ENCODE measurements at places on chromosomes 6 and 20. TPM values are rescaled to one million over a fixed set of nuclear protein-coding genes. Genes with fewer than 3 reads are reported as not detected.

DNA sequence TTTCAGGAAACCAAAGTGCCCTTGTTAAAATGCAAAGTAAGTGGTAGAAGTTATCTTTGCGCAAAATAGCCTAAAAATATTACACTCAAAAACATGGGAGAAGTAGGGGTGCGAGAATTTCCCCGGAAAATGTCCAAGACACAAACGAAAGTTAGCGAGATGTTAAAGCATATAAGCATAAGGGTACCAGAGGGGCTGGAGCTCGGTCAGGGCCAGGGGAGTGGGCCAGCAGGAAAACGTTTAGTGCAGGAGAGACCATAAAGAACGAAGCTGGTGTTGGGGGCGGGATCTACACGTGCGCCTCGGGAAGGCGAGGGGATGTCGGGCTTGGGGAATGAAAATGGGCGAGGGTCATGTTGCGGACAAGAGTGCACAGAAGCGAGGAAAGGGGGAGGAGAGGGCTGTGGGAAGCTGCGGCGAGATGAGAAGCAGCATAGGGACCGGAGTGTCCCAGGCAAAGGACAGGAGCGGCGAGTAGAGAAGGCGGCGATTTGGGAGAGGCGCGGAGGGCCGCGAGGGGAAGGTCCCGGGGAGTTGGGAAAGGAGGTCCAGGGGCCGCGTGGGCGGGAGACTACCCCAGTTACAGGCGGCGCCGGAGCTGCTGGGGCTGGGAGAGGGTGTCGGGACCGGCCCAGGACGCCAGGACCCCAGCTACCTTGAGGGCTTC lies 600 bp downstream of the XPO5 start:
- H3K4me3 ChIP-seq: peak overlapping the region; percentile 89
- peaks cover 4% of the 10 kb centered on the region for H3K36me3 ChIP-seq
- H3K4me1 ChIP-seq: peaks cover 24% of the 10 kb centered on the region

The HLA-DMA gene
- total RNA-seq: 1.2 TPM

The HLA-DOB gene
- total RNA-seq: 0.46 TPM

- no peak for DNase-seq
- no peak overlapping the region for H3K4me3 ChIP-seq
- H3K27me3 ChIP-seq: peaks cover 6% of the 10 kb centered on the region
These were observed 13.4 kb downstream of the KCNG1 start for GRCh38 chr20:51009303-51010042.

DNA sequence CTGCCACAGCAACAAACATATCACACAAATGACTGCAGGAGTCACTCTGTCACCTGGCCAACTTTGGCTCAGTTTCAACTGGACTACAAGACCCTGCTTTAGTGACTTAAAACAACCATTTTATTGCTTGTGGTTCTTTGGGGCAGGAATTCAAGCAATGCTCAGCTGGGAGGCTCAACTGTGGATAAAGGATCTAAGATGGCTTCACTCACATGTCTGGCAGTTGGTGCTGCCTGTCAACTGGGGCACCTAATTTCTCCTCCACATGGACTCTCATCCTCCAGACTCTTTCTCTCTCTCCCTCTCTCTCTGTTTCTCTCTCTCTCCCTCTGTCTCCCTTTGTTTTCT lies 2.8 kb upstream of the EPB41L2 start:
- no peak overlapping the region for H3K27ac ChIP-seq
- no peaks in the 10 kb centered on the region for H3K36me3 ChIP-seq
- H3K4me3 ChIP-seq: no peak overlapping the region
- no peaks in the 10 kb centered on the region for H3K27me3 ChIP-seq

DNA sequence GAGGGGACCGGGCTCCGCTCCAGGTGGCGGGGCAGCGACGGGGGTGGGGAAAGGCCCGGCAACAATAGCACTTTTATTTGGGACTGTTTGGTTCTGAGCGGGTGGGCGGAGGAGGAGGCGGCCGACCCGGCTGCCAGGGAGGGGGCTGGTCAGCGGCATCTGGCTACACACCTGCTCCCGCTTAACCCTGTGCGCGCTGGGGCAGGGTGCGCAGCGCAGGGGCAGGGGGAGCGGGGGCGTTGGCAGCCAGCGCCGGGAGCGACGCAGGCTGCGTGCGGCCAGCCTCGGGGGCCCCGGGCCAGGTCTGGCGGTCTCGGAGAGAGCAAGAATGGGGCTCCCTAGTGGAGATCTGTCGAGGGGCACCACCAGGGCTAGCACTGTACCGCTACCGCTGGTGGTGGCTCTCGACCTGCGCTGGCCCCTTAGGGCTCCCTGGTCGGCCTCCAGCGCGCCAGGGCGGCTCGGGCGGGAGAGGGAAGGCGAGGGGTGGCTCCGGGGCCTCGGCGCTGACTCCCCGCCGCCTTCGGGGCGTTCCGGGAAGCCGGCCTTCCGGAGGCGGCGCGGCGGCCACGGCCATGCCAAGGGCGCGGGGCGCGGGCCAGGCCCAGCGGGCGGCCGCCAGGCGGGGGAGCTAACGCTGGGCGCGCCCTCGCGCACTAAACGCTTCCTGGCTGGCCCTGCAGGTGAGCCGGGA lies 92.4 kb downstream of the NCR2 start:
- H3K36me3 ChIP-seq: no peaks in the 10 kb centered on the region
- H3K4me3 ChIP-seq: no peak overlapping the region
- DNase-seq: no peak
- no peaks in the 10 kb centered on the region for H3K4me1 ChIP-seq

The CLIC5 gene
- total RNA-seq: 0.14 TPM

The TXLNB gene
- 0.18 TPM for total RNA-seq

DNA sequence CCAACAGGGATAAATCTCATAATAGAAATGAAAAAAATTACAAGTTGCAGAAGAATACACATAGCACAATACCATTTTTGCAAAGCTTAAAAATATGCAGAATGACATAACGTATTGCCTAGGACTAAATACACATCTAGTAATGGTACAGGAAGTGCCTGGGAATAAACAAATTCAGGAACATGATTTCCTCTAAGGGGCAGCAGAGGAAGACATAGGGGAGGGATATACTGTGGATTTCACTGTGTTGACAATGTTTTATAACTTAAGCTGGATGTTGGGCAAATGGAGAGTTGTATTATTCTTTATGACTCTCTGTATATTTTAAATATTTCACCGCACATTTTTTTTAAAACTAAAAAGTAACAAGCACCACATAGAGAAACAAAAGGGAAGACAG lies 5.6 kb upstream of the GLO1 start:
- H3K27me3 ChIP-seq: no peaks in the 10 kb centered on the region
- no peak overlapping the region for H3K4me3 ChIP-seq
- no peak overlapping the region for H3K27ac ChIP-seq
- peaks cover 11% of the 10 kb centered on the region for H3K4me1 ChIP-seq
- H3K36me3 ChIP-seq: no peaks in the 10 kb centered on the region
- peak; percentile 71 for DNase-seq

The DCDC2 gene
- total RNA-seq: not detected

DNA sequence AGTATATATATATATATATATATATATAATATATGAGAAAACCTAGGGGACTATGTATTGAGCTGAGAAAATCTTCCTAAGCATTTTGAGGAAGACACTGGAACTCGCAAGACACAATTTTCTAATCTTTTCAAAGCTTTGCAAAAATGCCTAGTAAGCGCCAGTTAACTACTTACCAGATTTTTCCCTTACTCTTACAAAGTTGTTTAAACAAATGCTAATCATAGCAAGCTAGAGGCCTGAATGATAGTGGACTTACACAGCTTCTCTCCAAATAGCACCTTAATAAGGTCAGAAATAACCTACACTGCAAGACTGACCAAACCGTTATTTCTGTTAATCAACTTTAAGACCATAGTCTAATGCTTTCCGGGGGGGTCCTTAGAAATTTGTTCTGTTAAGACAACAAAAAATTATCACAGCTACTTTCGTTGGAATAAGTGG lies 56.1 kb upstream of the HFE start:
- DNase-seq: peak; percentile 15
- peaks cover 33% of the 10 kb centered on the region for H3K4me1 ChIP-seq
- H3K27ac ChIP-seq: peak overlapping the region; percentile 62
- H3K27me3 ChIP-seq: no peaks in the 10 kb centered on the region
- H3K4me3 ChIP-seq: peak overlapping the region; percentile 47
- no peaks in the 10 kb centered on the region for H3K36me3 ChIP-seq

The IBTK gene
- 29.5 TPM for total RNA-seq

The KCNK5 gene
- not detected for total RNA-seq

DNA sequence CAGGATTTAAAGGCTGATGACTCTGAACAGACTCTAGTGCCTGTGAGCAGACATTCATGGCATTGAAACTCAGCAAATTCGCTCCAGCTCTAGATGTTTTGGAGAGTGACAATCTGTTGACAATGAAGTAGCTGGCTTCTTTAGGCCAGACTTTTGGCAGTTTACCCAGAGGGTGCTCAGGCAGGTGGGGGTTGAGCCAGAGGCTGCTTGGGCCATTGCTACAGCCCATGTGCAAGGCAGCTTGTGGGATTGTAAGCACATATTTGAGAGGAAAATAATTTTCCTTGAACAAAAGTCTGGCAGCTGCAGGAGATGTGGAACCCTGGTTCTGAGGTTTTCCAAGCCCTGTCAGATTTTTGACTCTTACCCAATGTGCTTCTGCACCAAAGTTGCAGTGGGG lies 311.6 kb downstream of the CDC5L start:
- H3K27ac ChIP-seq: no peak overlapping the region
- no peak overlapping the region for H3K4me3 ChIP-seq
- no peaks in the 10 kb centered on the region for H3K36me3 ChIP-seq
- no peak for DNase-seq

The COL11A2 gene
- total RNA-seq: 1.7 TPM

DNA sequence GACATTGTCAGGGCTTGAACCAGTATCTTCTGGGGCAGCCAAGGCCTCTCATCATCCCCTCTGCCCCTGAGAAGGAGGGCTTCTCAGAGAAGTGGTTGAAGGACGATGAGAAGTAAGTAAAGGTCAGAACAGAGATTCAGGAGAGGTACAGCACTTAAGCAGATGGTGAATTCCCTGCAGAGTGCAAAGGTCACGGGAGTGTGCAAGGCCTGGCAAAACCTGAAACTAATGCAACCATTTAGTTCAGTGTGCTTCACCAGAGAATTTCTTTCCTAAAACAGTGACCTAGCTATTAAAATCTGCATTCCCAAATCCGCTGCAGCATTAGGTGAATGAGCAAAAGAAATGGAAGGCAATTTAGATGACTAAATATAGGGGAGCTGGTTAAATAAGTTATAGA lies 58.4 kb downstream of the TRERF1 start:
- H3K27me3 ChIP-seq: no peaks in the 10 kb centered on the region
- no peak for DNase-seq
- H3K4me3 ChIP-seq: no peak overlapping the region
- H3K4me1 ChIP-seq: no peaks in the 10 kb centered on the region

- no peak overlapping the region for H3K4me3 ChIP-seq
- H3K4me1 ChIP-seq: no peaks in the 10 kb centered on the region
- DNase-seq: no peak
- H3K27me3 ChIP-seq: no peaks in the 10 kb centered on the region
These were observed 98.5 kb downstream of the TFAP2A start for GRCh38 chr6:10316373-10316721.

The GID8 gene
- total RNA-seq: 34.6 TPM

GRCh38 chr6:118537574-118537973 lies 10.5 kb upstream of the PLN start:
- H3K4me1 ChIP-seq: peaks cover 3% of the 10 kb centered on the region
- H3K36me3 ChIP-seq: no peaks in the 10 kb centered on the region
- DNase-seq: peak; percentile 17
- H3K27me3 ChIP-seq: no peaks in the 10 kb centered on the region
- H3K4me3 ChIP-seq: no peak overlapping the region

GRCh38 chr20:12394786-12395185 lies 477.1 kb downstream of the BTBD3 start:
- no peaks in the 10 kb centered on the region for H3K36me3 ChIP-seq
- H3K27ac ChIP-seq: no peak overlapping the region
- H3K4me3 ChIP-seq: no peak overlapping the region
- no peaks in the 10 kb centered on the region for H3K4me1 ChIP-seq
- H3K27me3 ChIP-seq: no peaks in the 10 kb centered on the region
- DNase-seq: no peak

The SNAI1 gene
- total RNA-seq: 14.5 TPM

- H3K27ac ChIP-seq: no peak overlapping the region
- H3K4me3 ChIP-seq: no peak overlapping the region
- H3K4me1 ChIP-seq: no peaks in the 10 kb centered on the region
- H3K27me3 ChIP-seq: no peaks in the 10 kb centered on the region
- H3K36me3 ChIP-seq: no peaks in the 10 kb centered on the region
- DNase-seq: peak; percentile 67
These were observed 37.8 kb downstream of the ZC2HC1B start for GRCh38 chr6:143901885-143902750.

- H3K27me3 ChIP-seq: peaks cover 3% of the 10 kb centered on the region
- no peak for DNase-seq
- H3K4me1 ChIP-seq: no peaks in the 10 kb centered on the region
These were observed 114.7 kb upstream of the BACH2 start for GRCh38 chr6:90411292-90411781.

The NDUFAF5 gene
- 26.4 TPM for total RNA-seq

GRCh38 chr6:40389254-40389653 lies 197.9 kb downstream of the LRFN2 start:
- DNase-seq: no peak
- no peak overlapping the region for H3K4me3 ChIP-seq
- no peaks in the 10 kb centered on the region for H3K36me3 ChIP-seq
- no peaks in the 10 kb centered on the region for H3K27me3 ChIP-seq

DNA sequence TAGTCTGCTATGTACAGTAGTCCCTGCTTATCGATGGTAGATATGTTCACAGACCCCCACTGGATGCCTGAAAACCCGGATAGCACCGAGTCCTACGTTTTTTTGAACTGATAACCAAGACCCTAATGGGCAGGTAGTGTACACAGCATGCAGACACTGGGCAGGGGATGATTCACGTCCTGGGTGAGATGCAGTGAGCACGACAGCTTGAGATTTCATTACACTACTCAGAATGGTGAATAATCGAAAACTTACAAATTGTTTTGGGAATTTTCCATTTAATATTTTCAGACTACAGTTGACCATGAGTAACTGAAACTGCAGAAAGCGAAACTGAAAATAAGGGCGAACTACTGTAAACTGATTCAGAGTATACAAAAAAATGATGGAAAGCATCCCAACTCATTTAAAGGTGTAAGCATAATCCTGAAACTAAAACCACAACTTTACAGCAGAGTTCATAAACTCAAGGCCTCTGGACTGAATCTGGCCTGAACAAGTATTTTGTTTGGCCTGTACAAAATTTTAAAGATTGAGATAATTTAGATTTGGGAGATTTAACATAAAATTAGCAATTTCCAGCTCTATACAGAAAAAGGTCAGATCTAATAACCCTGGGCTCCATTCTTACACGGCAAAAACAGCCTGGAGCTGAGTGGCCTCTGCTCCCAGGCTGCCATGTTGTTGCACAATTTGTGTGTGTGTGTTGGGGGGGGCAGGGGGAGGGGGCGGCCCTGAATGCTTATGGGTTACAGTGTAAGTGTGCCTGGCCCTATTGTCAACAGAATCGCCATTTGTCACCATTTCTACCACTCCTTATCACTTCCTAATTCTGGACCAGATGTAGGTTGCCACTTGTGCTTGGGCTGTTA lies 34.9 kb downstream of the RNF24 start:
- H3K36me3 ChIP-seq: no peaks in the 10 kb centered on the region
- H3K4me3 ChIP-seq: no peak overlapping the region
- peak; percentile 33 for DNase-seq

GRCh38 chr6:80319196-80319595 lies 212.7 kb downstream of the BCKDHB start:
- H3K27me3 ChIP-seq: no peaks in the 10 kb centered on the region
- no peak for DNase-seq
- H3K36me3 ChIP-seq: no peaks in the 10 kb centered on the region
- H3K27ac ChIP-seq: no peak overlapping the region
- H3K4me1 ChIP-seq: no peaks in the 10 kb centered on the region

The SIRPB2 gene
- total RNA-seq: 9.5 TPM

The VGLL2 gene
- total RNA-seq: not detected

- H3K36me3 ChIP-seq: no peaks in the 10 kb centered on the region
- no peak for DNase-seq
- H3K4me3 ChIP-seq: no peak within 1 kb of the TSS
- peaks cover 7% of the 10 kb centered on the region for H3K27me3 ChIP-seq
- peaks cover 17% of the 10 kb centered on the region for H3K4me1 ChIP-seq
- no peak within 1 kb of the TSS for H3K27ac ChIP-seq
These were observed at the start of gene RAET1E for GRCh38 chr6:149897855-149898744. RAET1E (minus strand) TSS chr6:149898113; CDS start chr6:149890901, 7,212 bp downstream.
